Astrocyte (in vitro differentiated cells and primary cell): ENCODE measurements at places on chromosomes 1 and 21.

DNA sequence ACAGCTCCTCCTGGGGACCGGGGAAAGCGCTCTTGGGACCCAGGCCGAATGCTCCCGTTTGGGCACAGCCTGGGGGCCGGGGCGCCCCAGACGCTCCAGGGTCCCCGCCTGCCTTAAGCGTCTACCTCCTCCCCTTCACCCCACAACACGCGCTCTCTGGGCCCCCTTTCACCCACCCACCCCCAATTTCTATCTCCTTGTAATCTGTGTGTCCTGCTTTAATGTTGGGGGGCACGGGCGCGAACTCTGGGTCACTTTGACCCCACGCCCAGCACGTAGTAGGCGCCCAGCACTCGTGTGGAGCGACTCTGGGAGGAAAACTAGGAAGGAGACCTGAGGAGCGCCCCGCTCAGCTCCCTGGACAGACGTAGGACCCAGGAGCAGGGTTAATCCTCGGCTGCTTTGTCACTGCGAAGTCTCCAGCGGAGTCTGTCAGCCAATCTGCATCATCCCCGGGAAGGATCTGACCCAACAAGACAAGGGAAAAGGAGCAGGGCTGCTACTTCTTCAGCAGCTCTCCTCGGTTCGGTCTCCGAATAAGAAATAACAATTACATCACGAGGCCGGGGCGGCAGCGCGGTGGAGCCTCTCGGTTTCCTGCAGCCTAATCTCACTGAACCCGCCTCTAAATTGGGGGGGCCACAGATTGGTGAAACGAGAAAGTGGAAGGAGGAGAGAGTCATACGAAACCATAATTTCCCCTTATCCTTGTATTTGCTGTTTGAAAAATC is 757 bp upstream of the NRIP1 start:
- peak; percentile 85 for DNase-seq

DNA sequence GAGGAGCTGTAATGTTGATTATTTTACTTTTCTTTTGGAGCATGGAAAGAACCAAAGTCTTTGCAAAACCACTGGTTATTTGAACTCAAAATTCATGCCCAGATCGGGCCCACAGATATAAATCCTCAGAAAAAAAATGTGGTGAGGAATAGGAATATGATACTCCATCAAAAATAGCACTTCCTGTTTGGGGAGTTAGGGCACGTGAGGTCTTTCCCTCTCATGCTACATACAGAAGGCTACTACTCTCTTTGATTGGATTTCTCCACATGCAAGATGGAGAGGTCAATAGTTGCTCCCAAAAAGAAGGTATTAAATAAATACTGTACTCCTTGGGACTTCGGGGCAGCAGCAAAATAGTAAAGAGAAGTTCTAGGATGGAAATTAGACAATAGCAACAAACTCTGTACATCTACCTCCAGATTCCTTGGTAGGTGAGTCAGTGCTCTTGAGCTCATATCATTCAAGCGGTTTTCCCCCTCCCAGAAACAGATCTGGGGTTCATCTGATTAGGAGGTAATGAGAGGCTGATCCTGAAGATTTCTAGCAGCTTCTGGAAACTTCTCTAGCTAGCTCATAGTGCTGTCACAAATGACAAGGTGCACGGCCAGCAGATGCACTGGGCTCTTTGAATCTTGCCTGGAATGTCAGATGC is 47.1 kb downstream of the SLC9C2 start:
- DNase-seq: no peak

- no peak for DNase-seq
These were observed 21.5 kb downstream of the PRKACB start for GRCh38 chr1:84165601-84166000.

GRCh38 chr1:157540852-157541251 is 11.5 kb downstream of the FCRL5 start:
- DNase-seq: no peak

- no peak for DNase-seq
These were observed 37.9 kb downstream of the LHX4 start for GRCh38 chr1:180267761-180268555.
